ENCODE measurements at places on chromosomes 5 and 9.

DNA sequence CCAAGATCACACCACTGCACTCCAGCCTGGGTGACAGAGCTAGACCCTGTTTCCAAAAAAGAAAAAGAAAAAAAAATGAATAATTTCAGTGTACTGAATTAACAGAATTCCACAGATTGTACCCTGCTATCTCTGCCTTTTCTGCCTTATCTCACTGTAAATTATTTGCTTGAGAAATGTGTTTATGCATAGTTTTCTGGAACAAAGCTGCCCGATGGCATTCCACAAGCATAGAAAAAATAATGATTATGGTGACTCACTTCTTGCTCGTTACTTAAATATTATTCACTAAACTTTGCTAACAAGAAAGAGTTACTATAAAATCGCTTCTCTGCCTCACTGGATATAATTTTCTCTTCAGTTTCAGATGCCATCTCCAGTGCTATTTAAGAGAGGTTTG, 88.7 kb upstream of the FAM169A start:
- no peak for DNase-seq

DNA sequence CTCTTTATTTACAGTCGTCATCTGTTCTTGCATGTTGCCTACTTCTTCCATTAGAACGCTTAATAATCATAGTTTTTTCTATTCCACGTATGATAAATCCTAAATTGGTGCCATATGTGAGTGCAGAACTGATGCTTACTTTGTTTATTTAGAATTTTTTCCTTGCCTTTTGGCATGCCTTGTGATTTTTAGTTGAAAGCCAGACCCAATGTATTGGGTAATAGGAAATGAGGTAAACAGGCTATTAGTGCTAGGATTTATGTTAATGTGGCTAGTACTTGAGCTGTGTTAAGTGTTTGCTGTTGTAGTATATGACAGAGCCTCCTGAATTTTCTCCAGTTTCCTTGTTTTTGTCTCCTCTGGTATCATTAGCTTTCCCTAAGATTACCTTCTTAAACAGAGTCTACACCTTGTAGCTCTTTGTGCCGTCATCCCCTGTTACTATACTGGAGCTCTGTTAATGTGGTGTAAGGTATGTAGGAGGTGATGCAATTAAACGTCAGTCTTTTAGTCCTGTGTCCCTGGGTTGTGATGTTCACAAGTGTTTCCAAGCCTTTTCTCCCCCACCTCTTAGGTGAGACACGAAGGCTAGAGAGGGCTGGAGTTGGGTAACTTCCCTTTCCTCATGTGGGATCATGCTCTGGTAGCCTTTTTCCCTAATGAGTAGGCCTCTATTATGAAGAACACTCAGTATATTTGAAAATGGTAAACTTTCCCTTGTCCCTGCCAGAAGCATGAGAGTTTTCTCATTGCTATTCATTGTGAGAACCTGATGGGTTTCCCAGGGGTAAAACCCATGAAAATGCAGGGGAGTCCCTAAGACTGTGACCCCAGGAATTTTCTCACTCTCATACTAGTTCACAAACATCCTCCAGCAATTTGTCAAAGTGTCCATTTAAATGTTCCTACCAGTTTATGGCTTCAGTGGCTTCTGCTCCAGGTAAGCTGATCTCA, 21.2 kb downstream of the SPATA31D3 start:
- no peak for DNase-seq

DNA sequence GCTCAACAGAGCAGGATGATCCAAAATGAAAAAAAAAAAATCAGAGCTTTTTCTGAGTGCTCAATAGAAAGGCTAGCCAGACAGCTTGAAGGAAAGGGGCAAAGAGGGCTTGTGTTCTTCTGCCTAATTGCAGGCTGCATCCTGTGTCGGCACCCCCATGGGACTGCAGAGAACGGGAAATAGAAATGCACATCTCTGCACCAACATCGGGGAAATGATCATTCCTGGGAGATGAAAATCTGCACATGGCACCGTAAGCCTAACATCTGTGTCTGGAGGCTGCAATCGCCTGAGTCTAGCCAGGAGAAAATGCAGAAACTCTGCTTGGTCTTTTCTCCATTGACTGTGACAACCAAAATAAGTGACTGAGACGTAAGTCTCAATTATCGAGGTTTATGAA, 243.9 kb downstream of the ICE1 start:
- no peak for DNase-seq

GRCh38 chr9:36161187-36161586, 8.0 kb upstream of the CCIN start:
- no peak for DNase-seq

GRCh38 chr9:22079873-22080341, 70.8 kb upstream of the CDKN2B start:
- DNase-seq: no peak

DNA sequence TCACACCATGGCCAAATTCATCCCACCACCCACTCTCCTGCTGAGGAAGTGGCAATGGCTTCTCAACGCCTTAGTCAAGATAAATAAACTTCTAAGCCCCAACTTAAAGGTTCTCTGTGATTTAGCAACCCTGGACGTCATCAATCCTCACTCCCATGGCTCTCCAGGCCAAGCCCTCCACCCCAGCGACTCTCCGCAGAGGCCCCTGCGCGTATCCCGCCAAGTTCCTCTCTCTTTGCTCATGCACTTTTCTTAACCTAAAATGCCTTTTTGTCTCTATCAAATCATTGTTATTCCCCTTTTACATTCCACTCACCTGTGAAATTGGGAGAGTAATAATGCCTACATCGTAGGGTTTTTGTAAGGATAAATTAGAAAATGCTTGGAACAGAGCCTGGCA, 88.6 kb downstream of the NRG2 start:
- no peak for DNase-seq

DNA sequence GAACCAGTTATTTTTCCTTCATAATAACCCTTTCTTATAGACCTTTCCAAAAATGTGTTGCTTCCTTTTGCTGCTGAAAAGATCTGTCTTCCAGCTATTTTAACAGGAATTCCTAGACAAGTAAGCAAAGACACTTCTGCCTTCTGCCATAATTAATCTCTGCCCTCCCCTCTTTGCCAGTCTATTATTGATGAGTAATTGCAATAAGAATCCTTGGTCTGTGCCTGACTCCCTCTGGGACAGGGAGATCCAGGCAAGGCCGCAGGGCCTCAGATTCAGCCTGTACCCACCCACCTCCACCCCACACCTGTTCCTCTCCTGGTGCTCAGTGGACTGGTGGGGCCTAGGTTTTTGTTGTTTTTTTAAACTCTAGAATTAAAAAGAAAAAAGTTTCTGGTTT, 8.3 kb downstream of the FOXD1 start:
- no peak for DNase-seq

GRCh38 chr5:102241809-102242421, 54.2 kb downstream of the SLCO4C1 start:
- no peak for DNase-seq

GRCh38 chr9:25935188-25935587, 256.9 kb upstream of the TUSC1 start:
- DNase-seq: no peak

DNA sequence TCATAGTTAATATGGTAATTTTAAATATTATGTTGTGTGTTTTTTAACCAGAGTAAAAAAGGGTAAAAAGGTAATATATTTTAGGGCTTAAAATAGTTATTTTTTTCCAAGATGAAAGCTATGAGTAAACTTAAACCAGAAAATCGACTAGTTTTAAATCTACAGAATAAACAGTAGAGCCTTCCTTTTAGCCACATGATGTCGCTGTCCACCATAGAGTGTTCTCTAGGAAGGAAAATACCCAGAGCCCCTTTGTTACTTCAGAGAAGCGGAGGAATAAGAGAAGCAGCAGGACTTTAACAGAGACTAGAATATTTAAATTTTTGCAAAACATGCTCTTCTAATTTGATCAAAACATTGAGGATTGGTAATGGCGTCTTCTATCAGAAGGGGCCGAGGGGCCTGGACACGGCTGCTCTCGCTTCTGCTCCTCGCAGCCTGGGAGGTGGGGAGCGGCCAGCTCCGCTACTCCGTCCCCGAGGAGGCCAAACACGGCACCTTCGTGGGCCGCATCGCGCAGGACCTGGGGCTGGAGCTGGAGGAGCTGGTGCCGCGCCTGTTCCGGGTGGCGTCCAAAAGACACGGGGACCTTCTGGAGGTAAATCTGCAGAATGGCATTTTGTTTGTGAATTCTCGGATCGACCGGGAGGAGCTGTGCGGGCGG, at the start of gene PCDHA2:
PCDHA2 (plus strand) TSS at position 258 of the 664 bp plus-strand sequence.
- DNase-seq: no peak

GRCh38 chr9:126183266-126183665, 143.4 kb upstream of the MVB12B start:
- no peak for DNase-seq

GRCh38 chr9:80649001-80649420, 1040.3 kb downstream of the TLE1 start:
- no peak for DNase-seq

DNA sequence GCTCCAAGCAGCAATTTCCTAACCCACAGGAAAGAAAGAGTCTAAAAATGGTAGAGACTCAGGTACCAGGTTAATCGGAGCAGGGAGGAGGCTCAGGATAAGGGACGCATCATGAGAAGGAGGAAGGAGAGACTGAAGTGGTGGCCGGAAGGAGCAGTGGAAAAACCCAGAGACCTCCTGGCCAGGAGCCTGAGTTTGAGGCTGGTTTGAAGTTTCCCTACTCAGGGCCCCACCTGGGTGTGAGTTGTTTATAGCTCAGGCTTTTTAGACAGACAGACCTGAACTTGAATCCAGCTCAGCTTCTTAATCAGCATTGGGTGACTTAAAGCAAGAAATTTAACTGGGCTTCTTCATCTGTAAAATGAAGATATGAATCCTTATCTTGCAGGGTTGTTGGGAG, 11.9 kb upstream of the AQP7 start:
- no peak for DNase-seq

DNA sequence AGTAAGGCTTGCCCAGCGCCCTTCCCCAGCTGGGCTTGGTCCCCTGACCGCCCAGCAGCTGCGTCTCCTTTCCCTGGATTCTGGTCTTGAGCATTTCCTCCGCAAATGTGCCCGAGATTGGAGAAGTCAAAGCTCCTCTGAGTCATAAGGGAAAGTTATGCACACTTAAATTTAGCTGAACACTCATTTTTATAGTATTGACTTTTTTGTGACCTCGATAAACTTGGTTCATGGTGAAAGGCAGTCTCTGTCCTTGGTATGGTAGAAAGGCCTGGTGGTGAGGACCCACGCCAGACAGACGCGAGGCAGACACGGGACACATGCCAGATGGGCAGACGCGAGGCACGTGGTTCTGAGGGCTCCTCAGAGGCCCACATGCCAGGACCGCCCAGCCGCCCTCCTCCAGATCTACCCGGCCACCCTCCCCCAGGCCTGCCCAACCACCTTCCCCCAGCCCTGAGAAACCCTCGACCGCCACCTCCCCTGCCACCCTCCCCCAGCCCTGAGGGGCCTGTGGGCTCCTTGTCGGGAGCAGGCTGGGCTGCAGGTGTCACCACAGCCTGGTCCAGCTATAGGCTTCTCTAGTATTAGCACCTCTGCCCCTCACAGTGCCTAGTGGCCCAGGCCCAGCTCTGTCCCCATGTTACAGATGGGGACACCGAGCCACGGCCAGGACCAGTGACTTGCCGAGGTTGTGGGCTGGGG, 60.9 kb upstream of the CACNA1B start:
- no peak for DNase-seq

GRCh38 chr5:91315701-91316100, 67.4 kb downstream of the ARRDC3 start:
- no peak for DNase-seq

DNA sequence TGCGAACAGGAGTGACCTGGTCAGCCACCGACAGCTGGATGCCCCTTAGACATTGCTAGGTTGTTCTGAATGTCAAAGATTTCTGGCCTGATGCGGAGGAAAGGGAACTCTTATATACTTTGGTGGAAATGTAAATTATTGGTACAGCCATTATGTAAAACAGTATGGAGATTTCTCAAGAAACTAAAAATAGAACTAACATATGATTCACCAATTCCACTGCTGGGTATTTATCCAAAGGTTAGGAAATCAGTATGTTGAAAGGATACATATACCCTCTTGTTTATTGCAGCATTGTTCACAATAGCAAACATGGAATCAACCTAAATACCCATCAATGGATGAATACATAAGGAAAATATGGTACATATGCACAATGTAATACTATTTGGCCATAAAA, 31.8 kb downstream of the DMRT3 start:
- DNase-seq: no peak

DNA sequence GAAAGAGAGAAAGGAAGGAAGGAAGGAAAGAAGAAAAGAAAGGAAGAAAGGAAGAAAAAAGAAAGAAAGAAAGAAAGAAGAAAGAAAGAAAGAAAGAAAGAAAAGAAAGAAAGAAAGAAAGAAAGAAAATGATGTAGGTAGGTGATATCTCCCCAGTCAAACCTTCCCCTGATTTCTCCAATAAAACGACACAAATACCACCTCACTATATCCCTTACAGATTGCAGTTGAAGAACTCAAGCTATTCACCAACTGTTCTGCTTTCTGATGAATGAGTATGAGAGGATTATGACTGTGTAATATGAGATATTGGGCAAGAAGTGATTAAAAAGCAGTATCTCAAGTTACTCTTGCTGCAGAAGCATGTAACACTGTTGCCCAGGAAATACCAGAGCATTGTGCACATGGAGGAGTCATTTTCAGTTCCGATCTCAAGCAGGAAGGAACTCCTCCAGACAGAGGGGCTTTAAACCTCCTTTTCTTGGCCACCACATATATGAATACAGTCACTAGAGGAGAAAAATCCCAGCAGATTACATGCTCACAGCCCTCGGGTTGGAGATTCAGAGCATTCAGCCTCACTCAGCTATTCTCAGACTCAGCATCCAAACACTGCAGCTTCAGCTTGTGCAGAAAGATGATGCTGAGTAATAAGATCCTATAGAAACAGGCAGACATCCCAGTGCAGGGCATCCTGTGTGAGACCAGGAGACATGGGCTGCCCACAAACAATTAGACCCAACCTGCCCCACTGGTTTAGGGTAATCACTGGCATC, 61.4 kb downstream of the UGCG start:
- no peak for DNase-seq

DNA sequence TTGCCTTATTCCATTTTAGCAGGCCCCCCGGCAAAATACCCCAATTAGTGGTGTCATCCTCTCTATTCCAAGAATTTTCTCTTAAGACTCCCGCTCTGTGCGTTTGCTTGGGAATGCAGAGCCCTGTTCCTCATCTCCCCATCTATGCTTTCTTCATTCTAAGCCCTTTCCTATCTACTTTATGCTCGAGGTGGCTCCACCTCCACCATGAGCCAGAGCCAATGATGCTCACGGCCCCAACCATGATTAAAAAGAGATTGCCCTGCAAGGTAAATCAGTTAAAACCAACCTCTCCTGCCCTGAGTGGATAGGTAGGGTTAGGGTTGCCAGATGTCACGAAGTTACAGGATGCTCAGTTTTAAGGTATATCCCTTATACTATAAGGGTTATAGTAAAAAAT, 677 bp upstream of the TXNDC15 start:
- DNase-seq: no peak

DNA sequence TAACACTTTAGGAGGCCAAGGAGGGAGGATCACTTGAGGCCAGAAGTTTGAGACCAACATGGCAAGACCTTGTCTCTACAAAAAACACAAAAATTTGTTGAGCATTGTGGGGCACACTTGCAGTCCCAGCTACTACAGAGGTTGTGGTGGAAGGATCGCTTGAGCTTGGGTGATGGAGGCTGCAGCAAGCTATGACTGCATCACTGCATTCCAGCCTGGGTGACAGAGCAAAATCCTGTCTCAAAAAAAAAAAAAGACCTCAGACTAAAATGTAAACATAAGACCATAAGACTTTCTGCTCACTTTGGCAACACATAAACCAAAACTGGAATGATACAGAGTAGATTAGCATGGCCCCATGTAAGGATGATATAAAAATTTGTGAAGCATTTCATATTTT, 24.6 kb upstream of the NANS start:
- DNase-seq: no peak
